ENCODE measurements at places on chromosomes 11 and 22. TPM values are rescaled to one million over a fixed set of nuclear protein-coding genes. Genes with fewer than 3 reads are reported as not detected.

Gene KCNA4
- under 0.01 TPM for total RNA-seq

Gene OR5T3
- total RNA-seq: not detected

Gene SLC22A25
- not detected for total RNA-seq

Gene MMP13
- not detected for total RNA-seq

Gene P2RX6
- 2.7 TPM for total RNA-seq

Gene OR10D3
- total RNA-seq: not detected

Gene SCGB2A2
- not detected for total RNA-seq

Gene CARD16
- 6.5 TPM for total RNA-seq

Gene PHOX2A
- not detected for total RNA-seq

Gene PANX3
- total RNA-seq: not detected

Gene MS4A3
- not detected for total RNA-seq

Gene XKR3
- total RNA-seq: not detected

Gene TREH
- total RNA-seq: not detected

Gene ACAD8
- total RNA-seq: 14.7 TPM

Gene RBMXL2
- total RNA-seq: not detected

Gene PSMA1
- total RNA-seq: 175 TPM

Gene DDX25
- total RNA-seq: not detected

Gene GRIK4
- total RNA-seq: not detected

Gene P2RY6
- total RNA-seq: 0.58 TPM

Gene ASRGL1
- total RNA-seq: 0.28 TPM

Gene OR2AG1
- not detected for total RNA-seq

Gene MRGPRX4
- not detected for total RNA-seq

Gene OR5A1
- total RNA-seq: not detected

Gene CATSPER1
- total RNA-seq: 0.19 TPM

Gene OR4X1
- total RNA-seq: not detected

Gene PLEKHA7
- 0.58 TPM for total RNA-seq

Gene VPREB1
- total RNA-seq: not detected

Gene RASD2
- 0.56 TPM for total RNA-seq

Gene ADORA2A
- total RNA-seq: 13.2 TPM

Gene SPDYC
- total RNA-seq: not detected

Gene ZNF70
- total RNA-seq: 4.0 TPM

Gene SLN
- total RNA-seq: not detected

Gene OR6M1
- total RNA-seq: not detected

Gene KRTAP5-1
- total RNA-seq: not detected

Gene BAIAP2L2
- 1.7 TPM for total RNA-seq

Gene DKK3
- total RNA-seq: 345 TPM

Gene TMEM191B
- 0.77 TPM for total RNA-seq

Gene CHRM1
- total RNA-seq: not detected

Gene DEUP1
- total RNA-seq: not detected

Gene ELF5
- total RNA-seq: not detected

Gene OPCML
- 3.4 TPM for total RNA-seq

Gene MRGPRE
- not detected for total RNA-seq

Gene NEFH
- under 0.01 TPM for total RNA-seq

Gene RAD9A
- total RNA-seq: 6.2 TPM
